ENCODE measurements at places on chromosomes 13 and 19. TPM values are rescaled to one million over a fixed set of nuclear protein-coding genes. Genes with fewer than 3 reads are reported as not detected.

GRCh38 chr19:30309905-30310601 lies 62.1 kb upstream of the ZNF536 start:
- H3K4me3 ChIP-seq: no peak overlapping the region
- no peaks in the 10 kb centered on the region for H3K36me3 ChIP-seq
- no peak overlapping the region for H3K27ac ChIP-seq
- H3K4me1 ChIP-seq: 0 out of 2 replicates have a peak, but pooled peaks cover 4% of the 10 kb centered on the region
- H3K27me3 ChIP-seq: no peaks in the 10 kb centered on the region

- no peaks in the 10 kb centered on the region for H3K36me3 ChIP-seq
- no peak overlapping the region for H3K27ac ChIP-seq
- DNase-seq: no peak
- peaks cover 12% of the 10 kb centered on the region for H3K4me1 ChIP-seq
- no peaks in the 10 kb centered on the region for H3K27me3 ChIP-seq
Observed at GRCh38 chr13:77724092-77724491, 26.6 kb downstream of the SLAIN1 start.

DNA sequence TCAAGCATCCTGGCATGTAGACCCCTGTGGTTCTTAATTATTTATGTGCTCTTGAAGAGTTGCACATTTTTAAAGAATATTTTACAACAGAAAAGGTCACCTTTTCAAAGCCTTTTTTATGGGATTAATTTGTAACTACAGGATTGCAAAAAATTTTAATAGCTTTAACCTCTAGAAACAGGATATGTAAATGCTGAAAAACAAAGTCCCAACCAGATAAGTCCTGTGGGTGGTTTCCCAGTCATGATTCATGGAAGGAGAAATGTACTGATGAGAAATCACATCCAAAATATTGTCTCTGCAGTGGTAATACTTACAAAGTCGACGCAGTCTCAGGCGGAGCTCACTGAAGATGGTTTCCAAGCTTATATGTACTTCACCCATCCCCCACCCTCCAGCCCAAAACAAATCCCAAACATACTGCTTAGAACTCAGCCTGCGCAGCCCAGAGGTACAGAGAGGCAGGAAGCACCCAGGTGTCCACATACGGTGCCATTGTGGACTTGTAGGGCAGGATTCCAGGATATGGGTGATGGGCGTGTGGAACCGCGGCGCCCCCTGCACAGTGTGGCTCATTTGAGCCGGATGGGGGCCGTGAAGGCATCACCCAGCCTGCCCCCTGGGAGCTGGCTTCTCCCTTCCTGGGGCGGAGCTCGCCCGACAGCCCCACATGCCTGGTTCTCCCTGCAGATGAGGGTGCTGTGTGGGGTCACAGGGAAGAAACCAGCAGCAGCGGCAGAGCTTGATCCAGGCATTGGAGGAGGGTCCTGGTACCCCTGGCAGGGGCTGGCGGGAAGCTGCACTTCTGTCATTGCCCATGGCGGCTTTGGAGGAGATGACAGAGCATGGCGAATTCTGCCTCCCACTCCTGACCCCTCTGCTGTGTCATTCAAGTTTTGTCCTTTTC lies 101.2 kb downstream of the ATP11A start:
- no peaks in the 10 kb centered on the region for H3K36me3 ChIP-seq
- no peaks in the 10 kb centered on the region for H3K4me1 ChIP-seq
- H3K4me3 ChIP-seq: no peak overlapping the region

DNA sequence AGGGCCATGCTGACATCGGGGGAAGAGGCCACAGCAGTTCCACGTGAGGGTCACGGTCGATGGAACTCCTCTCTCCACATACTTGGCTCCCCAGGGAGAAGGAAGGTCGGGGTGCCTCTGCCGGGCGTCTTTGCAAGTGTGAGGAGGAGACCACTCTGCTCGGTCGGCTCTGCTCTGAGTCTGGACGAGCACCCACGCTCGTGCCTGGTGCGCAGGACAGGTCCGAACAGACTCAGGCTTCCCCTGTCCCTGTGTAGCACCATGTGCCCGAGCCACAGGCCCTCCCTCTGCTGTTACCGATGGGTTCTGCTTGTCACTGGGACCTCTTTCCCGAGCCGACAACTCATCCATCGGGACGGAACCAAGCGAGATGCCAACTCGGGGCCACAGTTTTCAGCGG lies 35.1 kb downstream of the TMEM255B start:
- H3K27me3 ChIP-seq: no peaks in the 10 kb centered on the region
- no peak for DNase-seq
- no peak overlapping the region for H3K4me3 ChIP-seq
- no peak overlapping the region for H3K27ac ChIP-seq

DNA sequence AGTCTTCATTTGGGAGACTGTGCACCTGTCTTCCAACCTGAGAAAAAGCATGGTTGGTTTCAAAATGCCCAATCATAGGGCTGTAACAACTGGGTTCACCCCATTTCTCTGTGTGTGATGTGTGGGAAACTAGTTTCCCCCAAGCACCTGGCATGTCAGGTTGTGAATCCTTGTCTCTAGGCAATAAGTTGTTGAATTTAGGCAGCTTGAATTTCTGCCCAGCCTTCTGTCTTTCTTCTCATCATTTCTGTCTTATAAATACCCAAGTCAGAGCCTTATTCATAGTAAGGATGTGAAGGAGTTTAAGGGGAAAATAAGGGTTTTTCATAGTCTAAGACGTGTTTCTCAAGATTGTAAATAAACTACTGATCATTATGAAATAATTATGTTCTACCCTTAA lies 170.7 kb upstream of the RNF113B start:
- H3K4me3 ChIP-seq: no peak overlapping the region
- DNase-seq: no peak
- no peak overlapping the region for H3K27ac ChIP-seq
- no peaks in the 10 kb centered on the region for H3K4me1 ChIP-seq
- H3K36me3 ChIP-seq: no peaks in the 10 kb centered on the region
- no peaks in the 10 kb centered on the region for H3K27me3 ChIP-seq

CBY2 gene
- total RNA-seq: not detected

- H3K36me3 ChIP-seq: peaks cover 13% of the 10 kb centered on the region
- DNase-seq: peak; percentile 45
- no peaks in the 10 kb centered on the region for H3K27me3 ChIP-seq
- no peak overlapping the region for H3K27ac ChIP-seq
- no peak overlapping the region for H3K4me3 ChIP-seq
Observed at GRCh38 chr19:4310247-4311121, 6.1 kb downstream of the FSD1 start.

GRCh38 chr13:71865874-71866334 lies 1.1 kb downstream of the DACH1 start:
- H3K36me3 ChIP-seq: no peaks in the 10 kb centered on the region
- peak overlapping the region; percentile 93 for H3K4me3 ChIP-seq
- H3K4me1 ChIP-seq: peaks cover 15% of the 10 kb centered on the region
- peak overlapping the region; percentile 67 for H3K27ac ChIP-seq

GRCh38 chr19:4506449-4507149 lies 11.7 kb downstream of the PLIN4 start:
- H3K27ac ChIP-seq: no peak overlapping the region
- H3K27me3 ChIP-seq: no peaks in the 10 kb centered on the region
- no peak for DNase-seq
- peaks cover 18% of the 10 kb centered on the region for H3K4me1 ChIP-seq
- H3K36me3 ChIP-seq: no peaks in the 10 kb centered on the region

FGF22 gene
- not detected for total RNA-seq

- no peak overlapping the region for H3K4me3 ChIP-seq
- no peak for DNase-seq
- no peaks in the 10 kb centered on the region for H3K4me1 ChIP-seq
- H3K27ac ChIP-seq: no peak overlapping the region
Observed at GRCh38 chr13:31956980-31957644, 74.5 kb upstream of the FRY start.

C19orf73 gene
- total RNA-seq: 1.7 TPM

- H3K27me3 ChIP-seq: no peaks in the 10 kb centered on the region
- H3K4me1 ChIP-seq: no peaks in the 10 kb centered on the region
- peak; percentile 46 for DNase-seq
- no peak overlapping the region for H3K4me3 ChIP-seq
Observed at GRCh38 chr19:57302020-57302465, 18.2 kb upstream of the ZNF543 start.

GRCh38 chr19:23716792-23717191 lies 29.8 kb upstream of the ZNF675 start:
- H3K4me1 ChIP-seq: no peaks in the 10 kb centered on the region
- no peaks in the 10 kb centered on the region for H3K27me3 ChIP-seq
- no peak overlapping the region for H3K4me3 ChIP-seq
- H3K27ac ChIP-seq: no peak overlapping the region
- no peak for DNase-seq
- no peaks in the 10 kb centered on the region for H3K36me3 ChIP-seq

IZUMO2 gene
- 0.24 TPM for total RNA-seq

DNA sequence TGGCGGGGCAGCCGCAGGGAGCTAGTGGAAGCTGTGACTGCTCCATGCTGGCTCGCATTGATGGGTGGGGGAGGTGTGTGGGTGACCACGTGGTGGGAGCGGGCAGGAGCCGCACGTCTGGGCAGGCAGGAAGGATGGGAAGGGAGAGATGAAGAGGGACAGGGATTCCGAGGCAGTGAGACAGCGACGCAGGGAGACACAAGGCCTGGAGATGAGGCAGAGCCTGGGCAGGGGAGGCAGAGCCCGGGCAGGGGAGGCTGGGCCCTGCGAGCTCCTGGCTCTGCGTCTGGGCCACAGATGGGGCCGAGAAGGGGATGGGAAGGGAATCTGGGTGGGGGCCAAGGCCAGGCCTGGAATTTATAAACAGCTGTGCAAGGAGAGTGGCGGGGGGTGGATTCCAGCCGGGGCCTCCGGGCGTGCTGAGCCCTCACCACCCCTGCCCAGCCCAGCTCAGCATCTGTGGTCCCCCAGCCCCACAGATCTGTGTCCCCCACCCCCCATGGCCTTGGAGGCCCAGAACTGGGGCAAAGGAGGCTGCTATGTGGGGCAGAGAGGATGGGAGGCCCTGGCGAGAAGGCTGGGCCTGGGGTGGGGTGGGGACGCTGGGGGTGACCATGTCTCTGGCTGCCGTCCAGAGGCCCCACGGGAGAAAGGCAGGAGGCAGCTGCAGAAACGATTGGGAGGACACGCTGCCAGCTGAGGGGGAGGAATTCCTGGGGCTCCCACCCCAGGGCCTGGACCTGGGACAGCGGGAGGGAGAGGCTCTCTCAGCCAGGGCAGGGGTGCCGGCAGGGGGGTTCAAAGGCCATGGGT lies 6.0 kb downstream of the EHD2 start:
- peaks cover 22% of the 10 kb centered on the region for H3K4me1 ChIP-seq
- H3K36me3 ChIP-seq: no peaks in the 10 kb centered on the region
- H3K4me3 ChIP-seq: peak overlapping the region; percentile 44
- DNase-seq: peak; percentile 97
- H3K27ac ChIP-seq: peak overlapping the region; percentile 98
- H3K27me3 ChIP-seq: no peaks in the 10 kb centered on the region

GRCh38 chr19:46878613-46879375 lies 18.0 kb downstream of the ARHGAP35 start:
- peak; percentile 48 for DNase-seq
- H3K36me3 ChIP-seq: no peaks in the 10 kb centered on the region
- no peak overlapping the region for H3K4me3 ChIP-seq
- H3K4me1 ChIP-seq: peaks cover 16% of the 10 kb centered on the region
- no peaks in the 10 kb centered on the region for H3K27me3 ChIP-seq

DNA sequence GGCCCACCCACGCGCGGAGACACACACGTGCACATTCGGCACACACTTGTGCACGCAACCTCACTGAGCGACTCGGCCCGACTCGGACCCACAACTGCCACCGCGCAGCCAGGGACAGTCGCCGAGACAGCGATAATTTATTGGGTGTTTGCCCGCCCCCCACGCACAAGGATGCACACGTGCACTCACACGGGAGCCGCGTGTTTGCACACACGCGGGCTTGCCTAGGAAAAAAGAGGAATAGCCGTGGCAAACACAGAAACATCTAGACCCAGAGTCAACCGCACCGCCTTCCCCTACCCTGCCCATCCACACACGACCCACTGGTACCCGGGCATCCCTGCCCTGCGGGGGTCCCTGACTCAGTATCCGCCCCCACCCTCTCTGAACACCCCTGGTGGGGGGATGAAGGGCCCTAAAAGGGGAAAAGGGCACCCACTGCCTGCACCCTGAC lies 1.1 kb upstream of the SSBP4 start:
- no peak for DNase-seq
- no peaks in the 10 kb centered on the region for H3K36me3 ChIP-seq
- H3K27ac ChIP-seq: no peak overlapping the region
- peak overlapping the region; percentile 71 for H3K4me3 ChIP-seq
- H3K27me3 ChIP-seq: no peaks in the 10 kb centered on the region

DNA sequence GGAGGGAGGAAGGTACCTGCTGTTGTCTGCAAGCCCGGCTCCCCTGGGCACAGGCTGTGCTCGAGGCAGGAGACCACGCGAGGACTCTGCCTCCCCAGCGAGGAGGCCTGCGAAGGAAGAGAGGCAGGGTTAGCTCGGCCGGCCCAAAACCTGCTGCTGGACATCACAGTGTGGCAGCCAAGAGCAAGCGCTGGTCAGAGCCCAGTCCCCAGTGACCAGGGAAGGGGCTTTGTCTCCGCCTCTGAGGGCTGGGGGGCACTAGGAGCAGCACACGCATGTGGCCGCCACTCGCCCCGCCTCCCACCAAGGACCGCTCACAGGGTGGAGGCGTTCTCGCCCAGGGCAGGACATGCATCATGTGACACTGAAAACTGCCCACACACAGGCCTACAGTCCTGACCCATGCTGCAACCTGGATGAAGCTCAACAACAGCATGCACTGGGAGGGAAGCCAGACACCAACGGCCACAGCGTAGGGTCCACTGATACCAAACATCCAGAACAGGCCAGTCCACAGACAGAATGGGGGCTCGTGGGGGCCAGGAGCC lies 8.5 kb downstream of the MIER2 start:
- H3K36me3 ChIP-seq: peaks cover 26% of the 10 kb centered on the region
- no peaks in the 10 kb centered on the region for H3K27me3 ChIP-seq
- no peak overlapping the region for H3K27ac ChIP-seq
- no peak overlapping the region for H3K4me3 ChIP-seq
- no peaks in the 10 kb centered on the region for H3K4me1 ChIP-seq

- no peaks in the 10 kb centered on the region for H3K27me3 ChIP-seq
- peaks cover 5% of the 10 kb centered on the region for H3K4me1 ChIP-seq
- H3K27ac ChIP-seq: no peak overlapping the region
- DNase-seq: no peak
- peaks cover 64% of the 10 kb centered on the region for H3K36me3 ChIP-seq
Observed at GRCh38 chr19:13831537-13832467, 36.6 kb downstream of the ZSWIM4 start.

SH2D3A gene
- not detected for total RNA-seq

ZNF729 gene
- total RNA-seq: not detected

KLK15 gene
- not detected for total RNA-seq

TNNI3 gene
- 2.4 TPM for total RNA-seq

GRCh38 chr13:98543378-98544103 lies 33.4 kb downstream of the STK24 start:
- no peak overlapping the region for H3K27ac ChIP-seq
- H3K4me1 ChIP-seq: no peaks in the 10 kb centered on the region
- no peaks in the 10 kb centered on the region for H3K27me3 ChIP-seq
- H3K36me3 ChIP-seq: no peaks in the 10 kb centered on the region

MUC16 gene
- total RNA-seq: not detected

DNA sequence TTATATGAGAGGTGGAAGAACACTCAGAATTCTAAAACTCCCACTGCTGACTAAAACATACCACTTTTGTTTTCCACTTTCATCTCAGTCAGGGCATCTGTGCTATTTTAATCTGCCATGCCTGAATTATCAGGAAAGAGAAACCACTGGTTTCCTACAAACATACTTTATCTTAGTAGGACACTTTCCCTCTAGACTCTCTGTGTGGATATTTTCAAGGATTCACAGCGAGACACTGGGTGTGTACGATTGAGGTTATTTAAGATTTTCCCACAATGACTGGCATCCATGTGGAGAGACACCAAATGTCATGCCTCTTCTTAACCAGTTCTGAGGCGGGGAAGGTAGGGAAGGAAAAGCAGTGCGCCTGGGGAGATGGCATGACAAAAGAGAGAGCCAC lies 212.2 kb downstream of the ENOX1 start:
- no peak for DNase-seq
